ENCODE measurements at places on chromosomes 2 and 18.
A peak's percentile ranks its signal among the peaks of the same experiment; 100 is the strongest.

DNA sequence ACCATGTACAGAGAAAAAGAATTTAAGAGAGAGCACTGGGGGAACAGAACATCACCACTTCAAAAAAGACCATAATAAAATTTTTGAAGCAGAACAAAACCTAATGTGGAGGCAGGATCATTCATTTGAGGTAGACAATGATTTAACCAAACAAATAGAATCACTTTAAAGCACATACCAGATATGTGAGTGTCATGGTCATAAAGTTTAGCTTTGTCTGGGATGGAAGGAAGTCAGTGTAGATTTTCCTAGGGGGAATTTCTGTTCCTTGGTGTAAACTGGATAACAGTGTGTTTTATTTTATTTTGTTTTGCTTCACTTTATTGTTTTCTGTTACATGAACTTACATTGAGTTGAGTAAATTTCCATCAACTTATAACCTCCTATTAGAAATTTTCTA is 120.8 kb downstream of the CRIM1 start:
- DNase-seq, result no peak

DNA sequence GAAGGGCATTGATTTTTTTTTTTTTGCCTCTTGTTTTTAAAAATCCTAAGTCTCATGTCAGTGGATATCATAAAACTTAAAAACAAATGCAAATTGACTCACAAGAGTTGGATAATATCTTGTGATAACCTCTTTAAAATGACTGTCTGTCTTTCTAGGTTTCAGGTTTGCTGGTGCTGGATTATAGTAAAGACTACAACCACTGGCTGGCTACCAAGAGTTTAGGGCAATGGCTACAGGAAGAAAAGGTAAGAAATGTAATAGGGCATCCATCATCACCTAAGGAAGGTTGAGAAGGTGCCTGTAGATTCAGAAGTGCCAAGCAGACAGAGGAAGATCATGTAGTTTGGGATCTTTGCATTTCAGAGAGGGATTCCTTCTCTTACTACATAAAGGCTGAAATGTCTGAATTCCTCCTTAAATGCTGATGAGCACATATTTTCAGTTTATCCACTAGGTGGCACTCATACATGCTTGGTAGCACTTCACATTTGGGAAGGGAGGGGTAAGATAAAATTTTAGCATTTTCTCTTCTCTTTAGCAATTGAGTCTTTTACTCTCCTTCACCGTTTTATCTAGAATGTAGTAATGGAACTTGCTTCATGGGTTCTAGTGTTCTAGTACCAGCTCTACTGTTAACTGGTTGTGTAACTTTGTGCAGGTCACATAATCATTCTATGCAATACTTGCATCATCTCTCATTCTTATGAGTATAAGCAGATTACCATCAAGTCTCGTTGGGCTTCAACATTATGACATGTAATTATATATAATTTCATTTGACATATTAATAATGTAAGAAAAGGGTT is 21.1 kb downstream of the CPS1 start:
- no peak for DNase-seq

- no peak for DNase-seq
These were observed 314.9 kb upstream of the SOX11 start for GRCh38 chr2:5377323-5377722.

- no peak for DNase-seq
These were observed 494.9 kb downstream of the NYAP2 start for GRCh38 chr2:225894236-225894980.

DNA sequence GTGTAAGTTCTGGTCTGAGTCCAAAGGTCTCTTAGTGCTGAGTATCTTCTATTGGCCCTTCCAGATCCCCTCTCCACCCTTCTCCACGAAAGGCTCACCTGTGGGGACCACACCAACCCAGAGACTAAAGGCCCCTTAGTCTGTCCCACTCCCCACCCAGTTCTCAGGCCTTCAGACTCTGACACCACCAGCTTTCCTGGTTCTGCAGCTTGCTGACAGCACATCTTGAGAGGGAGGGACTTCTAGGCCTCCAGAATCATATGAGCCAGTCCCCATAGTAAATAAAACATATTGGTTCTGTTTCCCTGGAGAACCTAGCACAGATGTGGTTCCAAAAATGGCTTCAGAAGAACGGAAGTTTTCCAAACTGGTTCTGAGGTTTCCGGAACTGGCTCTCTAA is 38.5 kb upstream of the KLF11 start:
- no peak for DNase-seq

GRCh38 chr2:196949116-196949515 is 22.6 kb upstream of the PGAP1 start:
- no peak for DNase-seq

GRCh38 chr2:161418715-161419637 is 2.9 kb downstream of the TBR1 start:
- DNase-seq, result no peak

DNA sequence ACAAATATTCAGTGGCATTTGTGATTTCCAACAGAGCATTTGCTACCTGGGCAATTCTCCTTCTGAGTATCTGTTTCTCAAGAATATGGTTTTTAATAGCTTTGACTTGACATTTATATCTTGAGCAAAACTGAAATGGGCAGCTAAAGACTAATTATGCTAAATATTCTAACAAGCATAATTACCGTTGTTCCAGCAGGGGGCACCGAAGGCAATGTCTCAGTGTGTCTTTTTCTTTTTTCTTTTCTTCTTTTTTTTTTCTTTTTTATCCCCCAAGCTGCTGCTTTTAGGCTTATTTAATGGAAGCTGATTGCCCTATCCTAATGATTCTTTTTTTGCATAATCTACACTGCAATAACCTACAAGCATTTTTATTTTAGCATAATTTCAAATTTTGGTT is 138.9 kb upstream of the NABP1 start:
- no peak for DNase-seq

GRCh38 chr2:182049372-182050148 is 63.9 kb downstream of the PPP1R1C start:
- DNase-seq, result no peak

GRCh38 chr2:172196768-172197431 is 94.2 kb upstream of the DLX2 start:
- no peak for DNase-seq

DNA sequence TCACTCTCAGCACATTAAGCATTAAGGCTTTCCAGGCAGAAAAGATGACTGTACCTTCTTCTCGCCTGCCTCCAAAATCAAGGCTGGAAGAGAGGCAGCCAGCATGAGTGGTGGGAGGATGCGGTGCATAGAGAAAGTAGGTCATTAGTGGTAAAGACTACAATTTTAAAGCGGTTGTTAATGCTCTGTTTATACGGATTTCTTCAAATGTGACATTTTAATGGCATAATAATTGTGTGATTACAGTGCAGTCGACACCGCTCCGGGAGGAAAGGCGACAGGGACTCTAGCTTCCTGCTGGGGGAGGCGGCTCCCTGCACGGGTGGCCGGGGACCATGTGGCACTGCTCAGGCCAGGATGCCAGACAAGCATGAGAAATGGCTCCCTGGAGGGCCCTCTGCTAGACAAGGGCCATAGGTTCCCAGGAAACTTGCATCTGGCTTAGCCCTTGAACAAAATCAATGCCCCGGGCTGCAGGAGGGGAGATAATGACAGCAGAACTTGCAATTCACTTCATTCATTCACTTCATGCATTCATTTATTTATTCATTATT is 129.6 kb downstream of the GALNT14 start:
- DNase-seq, result peak; percentile 83

- DNase-seq, result no peak
These were observed 80.1 kb downstream of the FHOD3 start for GRCh38 chr18:36377626-36378025.

DNA sequence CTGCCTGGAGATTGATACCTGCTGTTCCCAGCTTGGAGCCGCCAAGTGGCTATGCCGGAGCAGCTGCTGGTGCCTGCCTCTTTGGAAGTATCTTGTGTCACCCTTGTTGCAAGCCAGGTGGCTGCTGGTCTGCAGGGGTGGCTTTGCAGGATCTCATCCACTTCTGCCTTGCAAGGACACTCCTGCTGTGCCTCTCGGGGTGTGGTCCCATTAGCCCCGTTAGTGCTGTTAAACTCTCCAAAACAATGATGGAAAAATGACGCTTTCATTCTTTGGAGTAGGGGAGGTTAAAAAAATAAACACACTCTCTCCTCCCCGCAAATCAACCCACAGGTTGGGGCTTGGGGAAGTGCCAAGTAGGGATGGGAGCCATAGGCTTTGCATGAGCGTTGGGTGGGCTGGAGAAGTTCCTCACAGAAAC is 352.8 kb downstream of the RNF144A start:
- DNase-seq, result peak; percentile 96

GRCh38 chr2:36343606-36344005 is 12.0 kb upstream of the CRIM1 start:
- no peak for DNase-seq

DNA sequence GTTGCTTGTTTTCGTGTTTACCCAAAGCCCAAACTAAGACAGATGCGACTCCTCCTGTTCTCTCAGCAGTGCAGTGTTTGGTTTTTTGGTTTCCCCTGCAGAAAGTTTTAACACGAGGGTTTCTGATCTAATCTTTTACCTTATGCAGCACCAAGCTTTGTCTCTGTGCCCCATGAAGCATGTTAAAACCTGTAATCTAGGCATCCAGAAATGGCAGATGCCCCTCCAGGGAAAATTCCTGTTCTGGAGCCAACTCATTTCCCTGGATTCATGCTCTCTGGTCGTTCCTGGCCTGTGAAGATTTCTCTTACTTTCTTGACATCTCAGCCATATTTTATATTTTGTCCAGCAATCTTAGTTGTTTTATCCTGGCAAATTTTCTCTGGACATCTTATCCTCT is 91.5 kb downstream of the LTBP1 start:
- no peak for DNase-seq

DNA sequence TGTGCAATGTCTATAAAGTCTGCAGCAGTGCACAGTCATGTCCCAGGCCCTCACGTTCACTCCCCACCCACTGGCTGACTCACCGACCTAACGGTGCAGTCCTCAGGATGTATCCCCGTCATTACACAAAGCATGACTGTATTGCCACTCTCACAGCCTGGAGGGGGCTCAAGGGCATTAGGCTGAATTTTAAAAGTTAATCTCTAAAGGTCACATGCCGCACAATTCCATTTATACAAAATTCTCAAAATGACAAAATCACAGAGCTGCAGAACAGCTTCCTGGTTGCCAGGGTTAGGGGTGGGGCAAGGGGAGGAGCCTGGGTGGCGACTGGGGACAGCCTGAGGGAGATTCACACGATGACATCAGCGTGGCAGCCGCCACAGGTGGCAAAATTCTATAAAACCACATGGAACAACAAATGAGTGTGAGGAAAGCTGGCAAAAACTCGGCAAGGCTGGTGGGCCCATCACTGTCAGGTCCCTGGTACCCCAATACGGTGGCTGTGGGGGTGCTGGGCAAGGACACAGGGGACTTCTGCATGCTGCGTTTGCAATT is 97.6 kb downstream of the NDUFA10 start:
- no peak for DNase-seq

GRCh38 chr2:10211844-10212422 is 89.4 kb downstream of the RRM2 start:
- no peak for DNase-seq

GRCh38 chr2:148989882-148990493 is 48.5 kb upstream of the LYPD6B start:
- DNase-seq, result no peak

- no peak for DNase-seq
These were observed 70.0 kb downstream of the TBR1 start for GRCh38 chr2:161486111-161486510.

- DNase-seq, result no peak
These were observed 81.5 kb downstream of the STPG4 start for GRCh38 chr2:47073641-47074040.

DNA sequence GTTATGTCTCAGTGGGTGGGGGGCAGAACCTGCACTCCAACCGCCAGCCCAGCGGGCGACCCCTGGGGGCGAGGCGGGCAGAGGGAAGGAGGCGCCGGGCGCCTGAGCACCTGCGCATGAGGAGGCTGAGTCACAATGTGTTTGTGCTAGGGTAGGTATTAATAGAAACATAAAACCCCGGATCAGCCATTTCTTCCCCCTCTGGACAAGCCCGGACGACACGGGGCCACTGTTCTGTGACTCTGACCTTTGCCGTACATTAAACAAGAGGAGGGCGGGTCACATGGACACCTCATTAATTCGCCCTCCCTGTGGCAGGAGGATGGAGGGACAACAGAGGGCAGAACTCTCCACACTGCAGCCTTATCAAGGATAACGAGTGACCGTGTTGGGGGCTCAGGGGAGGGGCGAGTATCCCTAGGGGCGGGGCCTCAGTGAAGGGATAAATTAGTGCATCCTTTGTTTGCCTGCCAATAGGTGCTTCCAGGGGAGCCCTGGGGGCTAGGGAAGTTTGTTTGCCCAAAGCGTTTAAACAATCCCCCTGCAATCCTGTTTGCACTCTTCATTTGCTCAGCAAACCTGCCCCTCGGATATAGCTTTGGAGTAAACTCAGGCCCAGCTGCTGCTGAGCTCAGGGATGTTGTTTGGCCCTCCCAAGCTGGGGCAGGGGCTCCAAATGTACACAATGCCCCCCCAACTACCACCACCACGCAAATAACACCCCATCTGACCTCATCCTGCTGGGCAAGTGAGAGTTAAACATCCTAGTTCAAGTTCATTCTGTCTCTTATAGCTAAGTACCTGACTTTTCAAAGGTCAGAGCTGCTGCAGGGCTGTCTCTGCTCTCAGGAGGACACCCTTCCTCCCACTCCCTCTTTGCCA is 171.2 kb upstream of the GLI2 start:
- no peak for DNase-seq

DNA sequence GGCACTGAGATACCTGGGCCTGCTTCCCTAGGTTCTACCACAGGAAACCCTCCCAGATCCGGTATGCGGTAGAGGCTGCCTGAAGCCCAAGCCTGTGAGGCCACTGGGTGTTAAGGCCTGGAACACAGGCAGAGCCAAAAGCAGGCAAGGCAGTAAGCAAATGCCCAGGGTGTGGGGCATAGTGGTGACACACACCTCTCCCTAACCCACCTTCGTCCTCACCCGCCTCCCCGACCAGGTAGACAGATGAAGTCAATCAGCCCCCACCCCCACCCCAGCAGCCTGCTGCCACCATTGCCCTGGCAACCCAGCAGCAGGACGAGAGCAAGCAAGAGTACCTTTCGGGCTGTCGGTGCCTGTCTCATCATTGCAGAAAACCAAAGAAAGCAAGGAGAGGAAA is 6.1 kb downstream of the DCTN1 start:
- no peak for DNase-seq

DNA sequence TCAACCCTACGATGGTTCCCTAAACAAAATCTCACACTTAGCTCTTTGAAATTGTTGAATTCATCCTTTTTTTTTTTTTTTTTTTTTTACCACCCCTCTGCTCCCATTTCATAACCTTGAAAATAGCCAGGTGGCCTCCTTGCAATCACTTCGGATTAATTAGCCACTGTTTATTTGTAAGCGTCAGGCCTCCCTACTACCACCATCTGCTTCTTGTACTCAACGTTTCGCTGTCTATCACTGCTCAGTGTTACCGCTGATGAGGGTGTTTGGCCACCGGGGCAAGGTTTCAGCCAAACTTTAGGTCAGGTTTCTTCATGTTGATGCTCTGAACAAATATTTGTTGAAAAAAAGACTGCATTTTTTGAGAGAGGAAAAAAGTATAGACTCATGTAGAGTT is 183.2 kb downstream of the EPHA4 start:
- no peak for DNase-seq
